ENCODE measurements at places on chromosomes 1 and 21.

DNA sequence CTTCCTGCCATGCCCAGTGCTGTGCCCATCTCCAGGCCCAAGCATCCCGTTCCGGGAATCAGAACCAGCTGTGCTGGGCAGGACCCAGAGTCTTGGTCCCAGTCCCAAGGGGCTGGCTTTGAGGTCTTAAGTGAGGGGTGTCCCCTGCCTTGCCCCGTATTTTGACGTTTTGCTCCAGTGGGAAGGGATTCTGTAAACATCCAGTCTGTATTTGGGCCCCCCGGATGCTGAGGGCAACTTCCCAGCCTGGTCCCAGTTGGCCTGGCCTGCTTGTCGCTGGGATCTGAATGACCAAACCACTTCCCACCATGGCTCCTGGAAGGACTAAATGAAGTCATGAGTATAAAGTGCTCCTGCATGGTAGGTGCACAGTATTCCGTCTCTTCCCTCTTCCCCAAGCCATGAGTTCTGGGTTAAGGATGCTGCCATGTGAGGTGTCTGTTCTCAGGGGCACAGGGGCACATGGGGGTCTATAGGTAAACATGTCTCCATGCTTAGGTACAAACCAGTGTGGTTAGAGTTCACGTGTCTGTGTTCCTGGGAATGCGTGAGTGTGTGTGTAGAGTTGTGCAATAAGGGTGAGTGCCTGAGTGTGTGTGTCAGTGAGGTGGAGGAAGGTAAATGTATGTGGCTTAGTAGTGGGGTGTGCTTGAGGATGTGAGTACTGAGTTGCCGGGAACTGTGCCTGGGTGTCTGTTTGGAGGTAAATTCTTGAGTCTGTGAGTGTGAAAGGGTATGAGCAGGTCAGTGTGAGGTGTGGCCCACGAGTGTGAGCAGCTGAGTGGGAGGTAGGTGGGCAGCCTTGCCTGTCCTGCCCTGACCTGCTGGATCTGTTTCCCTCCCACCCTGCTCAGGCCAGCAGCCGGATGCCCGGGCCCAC, 1.5 kb downstream of the B4GALT2 start:
- DNase-seq: no peak

- DNase-seq: no peak
Measured at GRCh38 chr1:31289021-31289420, 7.6 kb downstream of the SNRNP40 start.

GRCh38 chr1:24865168-24865567, 64.9 kb downstream of the RUNX3 start:
- no peak for DNase-seq

DNA sequence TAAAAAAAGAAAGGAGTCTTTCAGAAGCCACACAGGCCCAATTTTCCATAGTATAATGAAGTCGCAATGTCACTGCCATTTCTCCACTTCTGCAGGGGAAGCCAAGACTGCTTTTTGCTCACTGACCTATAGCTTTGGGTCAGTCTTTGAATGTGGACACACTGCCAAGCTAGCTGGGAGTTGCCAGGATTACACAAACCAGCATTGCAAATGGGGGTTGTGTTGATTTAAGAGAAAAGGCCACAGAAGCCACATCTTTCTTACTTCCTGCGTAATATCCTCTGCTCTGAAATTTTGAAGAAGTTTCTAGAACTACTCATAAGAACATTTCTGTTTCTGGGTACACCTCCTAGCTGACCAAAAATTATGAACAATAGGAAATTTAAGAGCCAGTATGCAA, 45.8 kb upstream of the SAMSN1 start:
- no peak for DNase-seq

Measured in stimulated activated naive B cell treated with anti-CD40 and anti-IgM and Interleukin-4, amounts not matched to agents 10 μg/mL and 1 μg/mL and 100 μg/mL, for 72 hours (primary cell).